Inflammatory macrophage treated with lipopolysaccharide for 4 hours (primary cell): ENCODE measurements at places on chromosomes 12 and 14.
A peak's percentile ranks its signal among the peaks of the same experiment; 100 is the strongest.

- DNase-seq = no peak
Observed at GRCh38 chr14:103541709-103542604, 13.0 kb downstream of the TRMT61A start.

DNA sequence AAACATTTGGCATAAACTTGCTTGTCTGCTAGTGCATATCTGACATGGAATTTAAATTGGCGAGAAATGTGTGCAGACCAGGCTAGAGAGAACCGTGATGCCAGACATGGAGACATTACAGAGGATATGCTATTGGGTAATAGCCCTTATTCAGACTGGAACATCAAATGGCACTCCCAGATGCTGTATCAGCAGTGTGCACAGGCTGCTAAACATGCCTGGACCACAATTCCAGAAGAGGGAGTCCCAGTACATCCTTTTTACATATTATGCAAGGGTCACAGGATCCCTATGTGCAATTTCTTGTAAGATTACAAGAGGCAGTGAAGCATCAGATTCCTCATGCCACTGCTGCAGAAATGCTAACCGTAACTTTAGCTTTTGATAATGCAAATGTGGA lies 354.5 kb upstream of the FOXG1 start:
- no peak for DNase-seq

DNA sequence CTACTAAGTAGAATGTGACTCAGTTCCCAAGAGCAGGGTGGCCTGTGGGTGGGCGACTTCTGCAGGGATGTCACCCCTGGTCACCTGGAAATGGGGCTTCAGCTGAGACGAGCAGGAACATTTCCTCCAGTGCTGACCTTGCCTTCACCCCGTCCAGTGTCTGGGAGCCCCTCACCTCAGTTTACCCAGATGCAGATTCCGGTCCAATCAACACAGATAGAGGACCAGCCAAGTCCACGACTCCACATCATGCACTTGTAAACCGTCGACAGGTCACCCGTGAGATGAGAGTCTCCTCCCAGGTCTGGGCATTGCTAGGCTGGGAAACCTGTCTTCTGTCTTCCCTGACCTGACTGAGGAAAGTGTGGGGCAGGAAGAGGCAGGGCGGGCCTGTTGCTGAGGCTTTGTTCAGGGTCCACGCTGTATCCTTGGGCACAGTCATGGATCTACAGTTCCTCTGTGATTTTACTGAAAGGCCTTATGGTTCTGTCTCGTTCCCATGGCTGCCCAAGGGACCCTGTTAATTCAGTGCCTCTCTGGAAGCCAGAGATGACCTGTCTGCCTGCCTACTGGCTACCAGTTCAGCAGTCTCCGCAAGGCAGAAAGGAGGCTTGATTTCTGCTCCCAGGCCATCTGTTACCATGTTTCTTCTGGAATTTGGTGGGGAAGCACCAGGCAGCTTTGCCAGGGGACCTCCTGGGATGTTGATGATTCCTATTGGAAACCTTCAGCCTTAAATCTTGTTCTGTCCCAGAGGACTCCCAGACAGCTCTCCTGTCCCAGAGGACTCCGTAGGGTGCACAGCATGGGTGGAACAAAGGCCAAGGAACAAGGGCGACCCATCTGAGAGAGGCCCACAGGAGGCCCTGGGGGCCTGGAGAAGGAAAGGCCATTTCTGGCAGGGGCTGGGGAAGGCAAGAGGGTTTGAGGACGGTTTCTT lies 288.5 kb upstream of the RTL1 start:
- DNase-seq = no peak

DNA sequence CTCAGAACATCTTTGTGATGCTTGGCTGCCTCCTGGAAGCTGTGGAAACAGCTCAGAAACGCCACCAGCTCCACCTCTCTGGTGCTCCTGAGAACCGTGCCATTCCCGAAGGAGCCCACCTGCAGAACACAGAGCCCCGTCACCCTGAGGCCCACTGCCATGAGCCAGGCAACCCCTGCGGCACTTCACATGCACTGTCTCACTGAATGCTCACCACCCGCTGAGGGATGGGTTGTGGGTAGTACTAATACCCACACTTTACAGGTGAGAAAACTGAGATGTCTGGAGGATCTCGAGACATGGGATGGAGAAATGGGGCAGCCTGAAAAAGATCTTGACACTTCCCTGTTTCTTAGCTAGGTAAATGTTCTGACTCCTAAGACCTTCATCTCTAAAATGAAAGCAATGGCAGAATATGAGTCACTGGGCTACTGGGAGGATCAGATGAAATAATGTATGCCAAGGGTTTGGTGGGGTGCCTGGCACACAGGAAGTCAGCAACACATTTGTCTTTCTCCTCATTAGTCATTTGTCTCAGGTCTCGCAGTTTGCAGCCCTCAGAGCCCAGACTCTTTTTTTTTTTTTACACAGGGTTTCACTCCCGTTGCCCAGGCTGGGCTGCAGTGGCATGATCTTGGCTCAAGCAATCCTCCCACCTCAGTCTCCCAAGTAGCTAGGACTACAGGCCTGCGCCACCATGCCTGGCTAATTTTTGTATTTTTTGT lies 5.3 kb downstream of the OASL start:
- peak; percentile 85 for DNase-seq

GRCh38 chr14:103078420-103078749 lies 5.6 kb upstream of the LBHD2 start:
- DNase-seq = peak; percentile 79

DNA sequence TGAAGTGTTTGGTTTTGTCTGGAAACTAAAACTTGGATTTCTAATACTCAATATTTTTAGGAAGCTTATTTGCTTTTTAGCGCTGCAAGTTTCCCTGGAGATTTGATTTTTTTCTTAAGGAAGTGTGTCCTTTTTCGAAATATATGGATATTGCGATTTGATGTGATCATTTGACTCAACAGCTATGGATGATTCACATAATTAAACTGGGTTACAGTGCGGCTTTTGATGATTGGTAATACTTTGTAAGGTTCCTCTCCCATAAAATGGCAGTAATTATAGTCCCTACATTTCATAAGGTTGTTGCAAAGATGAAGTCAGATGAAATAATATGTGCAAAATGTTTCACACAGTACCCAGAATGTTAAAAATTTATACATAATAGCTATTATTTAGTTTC lies 13.1 kb downstream of the LDHB start:
- peak; percentile 50 for DNase-seq

- DNase-seq = no peak
Observed at GRCh38 chr12:64070454-64070853, 151.6 kb downstream of the KICS2 start.

- no peak for DNase-seq
Observed at GRCh38 chr12:60980558-60980957, 1279.6 kb upstream of the USP15 start.

GRCh38 chr14:42001431-42001830 lies 394.8 kb downstream of the LRFN5 start:
- DNase-seq = no peak

- no peak for DNase-seq
Observed at GRCh38 chr12:122533856-122534255, 6.8 kb downstream of the KNTC1 start.

GRCh38 chr12:27651201-27651600 lies 45.0 kb upstream of the REP15 start:
- no peak for DNase-seq

- DNase-seq = no peak
Observed at GRCh38 chr14:69989622-69990021, 110.4 kb downstream of the SMOC1 start.

DNA sequence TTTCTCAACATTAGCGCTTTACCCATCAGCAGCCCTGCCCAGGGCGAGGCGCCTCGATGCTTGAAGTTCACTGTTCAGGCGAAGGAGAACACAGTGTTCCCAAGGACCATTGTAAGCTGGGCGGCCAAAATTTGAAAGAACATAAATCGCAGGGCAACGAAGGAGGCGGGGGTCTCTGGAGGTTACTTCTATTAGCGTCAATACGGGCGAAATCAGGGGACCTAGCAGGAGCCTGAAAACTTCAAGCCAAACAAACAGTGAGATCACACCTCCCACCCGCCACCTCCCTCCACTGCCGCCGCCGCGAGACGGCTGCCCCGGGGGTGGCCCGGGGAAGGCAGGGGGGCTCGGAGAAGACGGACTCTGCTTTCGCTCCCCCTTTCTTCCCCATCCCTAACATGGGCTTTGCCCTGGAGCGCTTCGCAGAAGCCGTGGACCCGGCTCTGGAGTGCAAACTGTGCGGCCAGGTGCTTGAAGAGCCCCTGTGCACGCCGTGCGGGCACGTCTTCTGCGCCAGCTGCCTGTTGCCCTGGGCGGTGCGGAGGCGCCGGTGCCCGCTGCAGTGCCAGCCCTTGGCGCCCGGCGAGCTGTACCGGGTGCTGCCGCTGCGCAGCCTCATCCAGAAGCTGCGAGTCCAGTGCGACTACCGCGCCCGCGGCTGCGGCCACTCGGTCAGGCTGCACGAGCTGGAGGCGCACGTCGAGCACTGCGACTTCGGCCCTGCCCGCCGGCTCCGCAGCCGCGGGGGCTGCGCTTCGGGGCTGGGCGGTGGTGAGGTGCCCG lies at the start of gene PDZRN4:
PDZRN4 (plus strand) TSS at position 263 of the 783 bp plus-strand sequence.
- peak; percentile 2 for DNase-seq

DNA sequence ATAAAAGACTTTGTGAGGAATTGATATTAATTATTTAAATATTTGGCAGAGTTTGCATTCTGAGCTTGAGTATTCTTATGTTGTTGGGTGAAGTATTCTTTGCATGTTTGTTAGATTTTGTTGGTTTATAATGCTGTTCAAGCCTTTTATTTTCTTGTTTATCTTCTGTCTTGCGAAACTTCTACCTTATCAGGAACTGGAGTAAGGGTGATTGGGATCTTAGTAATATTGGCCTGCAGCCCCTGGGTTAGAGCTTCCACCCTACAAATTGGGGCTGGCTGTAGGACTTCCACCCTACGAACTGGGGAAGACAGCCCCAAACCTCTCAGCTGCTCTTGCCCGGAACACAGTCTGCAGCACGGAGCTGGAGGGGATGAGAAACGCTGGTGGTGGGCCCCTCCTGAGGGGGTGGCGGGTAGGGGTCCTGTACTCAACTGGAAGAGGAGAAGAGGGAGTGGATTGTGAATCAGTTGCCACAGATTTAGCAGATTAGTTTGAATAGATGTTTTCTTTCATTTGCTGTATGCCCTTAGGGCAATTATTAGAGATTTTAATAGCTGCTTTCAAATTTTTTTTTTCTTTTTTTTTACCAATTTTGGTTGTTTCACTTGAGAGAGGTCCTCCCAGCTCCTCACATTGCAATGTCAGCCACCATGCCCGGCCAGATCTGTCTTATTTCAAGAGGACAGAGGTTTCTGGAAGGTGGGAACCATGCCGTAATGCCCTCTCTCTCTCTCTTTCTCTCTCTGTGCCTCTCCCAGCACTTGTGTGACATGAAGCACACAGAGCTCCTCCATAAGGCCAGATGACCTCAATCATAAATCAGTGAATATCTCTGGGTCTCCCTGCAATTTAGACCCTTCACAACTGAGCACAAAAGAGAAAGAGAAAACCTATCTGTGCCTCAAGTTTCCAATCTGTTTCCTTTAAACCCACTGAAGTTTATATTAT lies 123.4 kb downstream of the DICER1 start:
- DNase-seq = no peak

DNA sequence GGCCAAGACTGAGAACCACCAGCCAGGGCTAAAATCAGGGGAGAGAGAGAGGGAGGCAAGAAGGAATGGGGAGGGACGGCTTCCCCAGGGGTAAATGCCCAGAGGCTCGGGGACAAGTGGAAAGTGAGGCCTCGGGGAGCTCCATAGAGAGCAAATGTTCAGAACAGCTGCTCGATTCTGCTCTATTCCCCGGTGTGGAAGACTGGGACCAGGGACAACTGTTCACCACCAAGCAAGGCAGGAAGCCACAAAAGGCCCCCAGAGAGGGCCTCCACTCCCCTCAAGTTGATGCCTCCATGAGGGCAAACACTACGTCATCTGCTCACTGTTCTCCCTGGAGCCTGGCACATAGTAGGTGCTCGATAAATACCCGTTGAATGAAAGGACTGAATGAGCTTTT lies 53.5 kb downstream of the IRF2BPL start:
- no peak for DNase-seq

DNA sequence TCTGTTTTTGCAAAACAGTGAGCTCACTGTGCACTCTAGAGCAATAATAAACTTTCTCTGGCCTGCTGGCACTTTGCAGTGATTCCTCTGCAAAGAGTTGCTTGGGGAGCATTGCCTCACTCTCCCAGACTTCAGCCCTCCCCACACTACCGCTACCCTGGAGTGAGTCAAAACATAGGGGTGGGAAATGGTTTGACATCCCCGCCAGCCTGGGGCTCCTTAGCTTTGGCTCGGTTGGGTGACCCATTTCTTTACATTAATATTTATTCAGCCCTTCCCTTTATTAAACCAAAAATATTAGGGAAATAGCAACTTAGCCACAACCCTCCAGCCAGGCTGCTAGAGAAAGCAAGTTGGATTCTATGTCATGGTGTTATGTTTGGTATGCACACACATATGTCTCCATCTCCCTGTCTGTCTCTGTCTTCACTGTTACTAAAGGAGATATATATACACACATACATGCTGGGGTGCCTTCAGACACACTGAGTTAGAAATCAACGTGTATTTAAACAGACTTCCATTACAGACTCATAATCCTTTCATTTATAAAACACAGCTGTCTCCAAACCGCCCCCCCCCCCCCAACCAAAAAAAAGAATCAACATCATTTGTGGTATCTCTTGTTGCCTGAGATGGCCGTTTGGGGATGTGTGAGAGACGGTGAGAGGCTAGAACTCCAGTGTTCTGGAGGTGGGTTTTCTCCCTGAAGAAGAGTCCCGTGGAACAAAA lies 3.4 kb upstream of the IRF2BPL start:
- peak; percentile 57 for DNase-seq

DNA sequence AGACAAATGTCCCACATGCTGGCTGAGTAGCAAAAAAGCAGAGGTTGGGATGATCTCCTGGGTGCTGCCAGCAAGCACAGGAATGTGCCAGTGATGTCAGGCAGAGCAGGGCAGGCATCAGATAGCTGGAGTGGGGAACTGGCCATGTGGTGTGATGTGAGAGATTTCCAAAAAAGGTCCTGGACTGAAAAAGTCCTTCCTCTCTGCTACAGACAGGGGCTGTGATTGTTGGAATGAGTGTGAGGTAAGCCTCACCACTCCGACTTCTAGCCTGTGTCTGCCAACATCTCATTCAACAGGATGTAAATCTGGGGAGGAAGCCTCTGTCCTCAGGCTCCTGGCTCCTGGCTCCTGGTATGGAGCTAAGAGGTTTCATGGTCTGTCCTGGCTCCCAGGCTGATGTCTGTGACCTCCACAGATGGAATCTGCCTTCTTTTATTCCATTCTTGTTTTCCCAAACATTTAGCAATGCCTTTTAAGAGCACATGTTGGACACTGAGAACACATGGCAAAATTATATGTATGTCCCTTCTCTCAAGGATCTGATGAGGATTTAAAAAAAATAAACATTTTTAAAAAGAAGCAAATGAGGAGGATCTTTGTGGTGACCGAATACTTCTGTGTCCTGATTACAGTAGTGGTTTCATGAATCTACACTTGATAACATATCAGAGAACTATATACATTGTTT lies 50.1 kb upstream of the STK38L start:
- no peak for DNase-seq

DNA sequence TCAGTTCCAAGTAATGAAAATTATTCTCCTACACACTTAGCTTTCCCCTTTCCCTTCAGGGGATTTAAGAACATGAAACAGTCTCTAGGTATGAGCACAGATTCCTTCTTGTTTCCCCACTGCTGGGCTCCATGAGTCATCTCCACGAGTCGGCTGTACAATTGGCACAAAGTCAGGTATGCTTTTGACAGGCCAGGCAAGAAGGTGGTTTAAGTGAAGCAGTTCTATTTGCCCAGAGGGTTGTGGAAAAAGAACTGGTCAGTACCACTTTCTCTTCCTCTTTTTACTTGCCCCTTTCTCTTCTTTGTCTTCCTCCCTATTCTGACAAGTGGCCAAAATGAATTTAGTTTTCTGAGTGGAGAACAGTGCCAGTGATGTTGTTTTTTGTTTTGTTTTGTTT lies 16.3 kb downstream of the DYNC1H1 start:
- DNase-seq = peak; percentile 62
